Activated CD4-positive, alpha-beta T cell treated with anti-CD3 and anti-CD28 coated beads, Interleukin-2, amount 50 U/mL, for 24 hours (primary cell): ENCODE measurements at places on chromosomes 4 and X.
A peak's percentile ranks its signal among the peaks of the same experiment; 100 is the strongest.

DNA sequence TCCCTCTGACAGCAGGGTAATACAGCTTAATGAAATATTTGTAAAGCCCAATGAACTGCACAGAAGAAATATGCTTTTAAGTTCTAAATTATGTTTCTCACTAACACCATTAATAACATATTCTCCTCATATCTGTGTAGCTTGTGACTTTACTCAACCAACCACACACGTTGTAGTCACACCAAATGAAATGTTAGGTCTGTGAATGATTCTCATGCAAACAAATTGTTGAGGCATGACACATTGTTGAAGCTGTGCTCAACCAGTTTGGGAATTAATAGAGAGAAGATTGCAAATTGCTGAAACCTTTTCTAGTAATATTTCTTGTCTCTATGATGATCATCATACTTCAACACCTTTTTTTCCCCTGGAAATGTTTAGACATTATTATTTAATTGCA is 645.9 kb downstream of the PCDH7 start:
- no peak for DNase-seq

GRCh38 chr4:77163641-77164040 is 6.6 kb downstream of the CCNG2 start:
- no peak for DNase-seq

GRCh38 chrX:70436343-70436742 is 8.3 kb upstream of the DLG3 start:
- DNase-seq: no peak

- no peak for DNase-seq
Observed at GRCh38 chrX:12648995-12649394, 142.2 kb upstream of the PRPS2 start.

DNA sequence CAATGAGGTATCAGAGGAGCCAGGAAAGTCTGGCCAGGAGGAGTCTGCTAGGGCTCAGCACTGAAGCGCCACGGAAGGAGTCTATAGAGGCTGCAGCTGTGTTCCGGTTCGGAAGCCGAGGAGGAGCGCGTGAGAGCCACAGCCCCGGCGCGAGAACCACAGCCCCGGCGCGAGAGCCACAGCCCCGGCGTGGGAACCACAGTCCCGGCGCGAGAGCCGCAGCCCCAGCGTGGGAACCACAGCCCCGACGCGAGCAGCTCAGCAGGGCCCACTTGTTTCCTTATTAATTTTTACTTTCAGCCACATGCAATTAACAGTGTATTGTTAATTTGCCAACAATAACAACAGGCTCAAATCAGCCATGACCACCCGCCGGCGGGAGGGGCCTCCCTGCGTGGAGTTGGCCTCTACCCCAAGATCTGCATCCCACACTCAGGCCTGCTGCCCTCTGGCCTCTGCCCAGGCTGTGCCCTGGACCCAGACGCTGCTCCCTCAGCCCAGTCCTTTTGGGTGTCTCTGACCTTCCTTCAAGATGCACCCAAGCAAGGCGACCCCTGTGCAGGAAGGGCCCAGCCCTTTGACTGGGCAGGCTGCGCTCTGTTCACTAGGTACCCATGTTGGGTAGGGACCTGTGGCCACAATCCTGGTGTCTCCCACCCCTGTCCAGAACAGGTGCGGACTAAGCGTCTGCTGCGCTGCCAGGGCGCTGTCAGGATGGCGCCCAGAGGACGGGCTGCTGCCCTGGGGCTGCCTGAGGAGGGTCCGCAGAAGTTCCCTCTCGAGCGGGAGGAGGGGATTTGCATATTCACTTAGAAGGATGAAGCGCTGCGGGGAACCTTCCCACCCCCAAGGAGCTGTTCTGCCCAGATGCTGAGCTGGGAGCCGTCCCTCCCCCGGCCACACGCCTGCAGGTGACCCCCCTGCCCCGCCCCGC is 113.8 kb downstream of the ADRA2C start:
- no peak for DNase-seq

GRCh38 chr4:2412534-2412884 is 5.9 kb downstream of the ZFYVE28 start:
- peak; percentile 59 for DNase-seq

DNA sequence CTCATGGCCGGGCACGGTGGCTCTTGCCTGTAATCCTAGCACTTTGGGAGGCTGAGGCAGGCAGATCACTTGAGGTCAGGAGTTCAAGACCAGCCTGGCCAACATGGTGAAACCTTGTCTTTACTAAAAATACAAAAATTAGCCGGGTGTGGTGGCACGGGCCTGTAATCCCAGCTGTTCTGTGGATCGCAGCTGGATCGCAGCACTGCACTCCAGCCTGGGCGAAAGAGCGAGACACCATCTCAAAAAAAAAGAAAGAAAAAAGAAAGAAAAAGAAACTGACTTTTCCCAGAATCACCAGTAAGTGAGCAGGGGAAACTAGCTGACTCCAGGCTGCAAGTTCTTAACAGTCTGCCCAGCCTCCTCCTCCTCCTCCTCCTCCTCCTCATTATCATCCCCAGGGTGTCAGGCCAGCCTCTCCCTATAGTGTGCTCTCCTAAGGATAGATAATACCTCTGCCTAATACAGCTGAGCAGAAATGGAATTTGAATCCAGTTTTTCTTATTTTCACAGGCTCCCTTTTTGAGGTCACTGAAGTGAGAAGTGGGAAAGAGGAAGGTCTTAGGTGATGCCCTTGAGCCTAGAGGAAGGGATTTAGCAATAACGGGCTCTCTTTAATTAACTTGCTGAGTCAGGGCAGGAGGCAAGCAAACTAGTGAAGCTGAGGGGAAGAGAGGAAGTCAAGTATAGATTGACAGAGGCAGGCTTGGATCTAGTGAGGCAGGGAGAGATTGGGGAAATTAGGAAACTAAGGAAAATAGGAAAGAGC is 11.8 kb upstream of the ELF2 start:
- DNase-seq: no peak

GRCh38 chrX:103309860-103310554 is 783 bp downstream of the BEX2 start:
- DNase-seq: no peak
